ENCODE measurements at places on chromosomes 5 and 9. TPM values are rescaled to one million over a fixed set of nuclear protein-coding genes. Genes with fewer than 3 reads are reported as not detected.

The CPLANE1 gene
- polyA plus RNA-seq: 29.6 TPM

The LHX3 gene
- polyA plus RNA-seq: not detected

The FKTN gene
- 28.1 TPM for polyA plus RNA-seq

The MZB1 gene
- 1.0 TPM for polyA plus RNA-seq

The DMGDH gene
- 28.4 TPM for polyA plus RNA-seq

The C5orf58 gene
- 0.11 TPM for polyA plus RNA-seq

The CACFD1 gene
- polyA plus RNA-seq: 27.3 TPM

The CORO2A gene
- 2.1 TPM for polyA plus RNA-seq

The CDKN2A gene
- not detected for polyA plus RNA-seq

The F12 gene
- polyA plus RNA-seq: 6.4 TPM

DNA sequence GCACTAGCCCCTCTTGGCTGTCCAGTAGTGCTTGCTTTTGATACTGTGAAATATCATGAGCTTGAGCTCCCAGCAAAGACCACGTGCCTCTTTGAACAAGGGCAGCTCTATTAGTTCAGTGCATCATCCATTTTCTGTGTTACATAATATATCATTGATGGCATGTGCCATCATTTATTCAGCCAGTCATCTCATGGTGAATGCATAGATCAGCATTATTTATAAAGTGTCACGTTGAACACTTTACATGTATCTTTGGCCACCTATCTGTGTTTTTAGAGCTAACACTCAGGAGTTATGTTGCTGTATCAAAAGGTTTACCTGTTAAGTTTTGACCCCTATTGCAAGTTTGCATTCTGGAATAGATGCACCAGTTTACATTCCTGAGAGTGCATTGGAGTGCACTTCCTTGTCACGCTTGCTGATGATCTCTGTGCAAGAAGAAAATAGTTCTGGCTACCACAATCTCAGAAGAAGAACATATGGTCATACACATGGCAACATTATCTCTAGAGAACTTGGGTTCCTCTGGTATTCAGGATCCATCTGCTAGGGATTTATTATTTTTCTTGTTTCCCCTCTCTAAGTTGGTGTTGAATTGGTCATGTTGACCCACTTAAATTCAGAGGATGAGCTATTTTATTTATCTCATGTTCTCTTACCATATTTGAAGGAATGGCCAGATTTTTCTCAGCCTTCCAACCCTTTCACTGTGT lies 120.9 kb downstream of the SH3GL2 start:
- DNase-seq: no peak

DNA sequence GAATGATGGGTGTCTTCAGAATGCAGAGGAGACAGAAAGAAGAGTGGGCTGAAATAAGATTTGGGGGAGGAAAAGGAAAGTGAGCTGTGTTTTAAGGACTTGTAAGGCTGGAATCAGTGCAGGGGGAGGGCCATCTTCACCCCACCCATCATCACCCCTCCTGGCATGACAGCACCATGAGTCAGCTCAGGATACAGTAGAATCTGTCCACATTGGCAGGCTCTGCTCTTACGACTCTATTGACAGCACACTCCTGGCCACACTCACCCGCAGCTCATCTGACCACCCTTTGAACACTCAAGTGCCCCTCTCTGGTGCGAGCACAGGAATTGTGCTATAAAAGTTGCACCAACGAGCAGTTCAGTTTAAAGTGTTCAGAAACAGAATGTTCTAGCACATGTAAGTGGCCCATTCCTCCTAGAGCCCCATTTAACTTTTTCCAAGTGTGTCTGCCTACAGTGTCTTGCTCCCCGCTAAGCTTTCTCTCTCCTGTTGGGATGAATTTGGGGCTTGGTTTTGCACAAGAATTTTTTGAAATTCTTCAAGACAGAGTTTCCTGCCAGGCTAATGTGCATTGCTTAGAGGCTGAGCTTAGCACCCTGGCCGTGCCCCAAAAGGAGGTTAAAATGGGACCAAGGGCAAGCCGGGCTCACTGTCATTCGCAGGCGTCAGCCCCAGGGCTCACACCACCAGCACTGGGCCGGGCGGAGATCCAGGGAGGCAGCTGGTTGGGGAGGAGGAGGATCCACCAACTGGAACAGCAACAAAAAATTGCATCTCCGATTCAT lies 12.0 kb downstream of the ADRA1B start:
- no peak for DNase-seq

DNA sequence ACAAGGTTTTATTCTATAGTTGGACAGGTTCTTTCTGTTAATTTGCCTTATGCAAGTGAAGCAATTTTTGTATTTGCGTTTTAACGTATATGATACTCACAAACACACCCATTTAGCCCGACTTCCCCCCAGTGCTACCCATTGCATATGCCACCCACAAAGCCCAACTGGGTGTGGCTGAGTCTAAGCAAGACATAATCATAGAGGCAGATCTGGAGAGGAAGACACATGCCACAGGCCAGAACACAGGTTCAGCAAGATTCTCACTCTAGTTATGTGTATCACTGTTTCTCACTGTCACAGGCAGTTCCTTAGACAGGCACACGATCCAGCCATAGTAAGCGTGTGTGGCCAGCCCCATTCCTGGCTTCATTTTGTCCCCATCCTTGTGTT lies 29.0 kb upstream of the PUM3 start:
- DNase-seq: no peak

- DNase-seq: no peak
Measured at GRCh38 chr5:27727254-27727653, 688.9 kb upstream of the CDH9 start.

- no peak for DNase-seq
Measured at GRCh38 chr5:116613445-116613844, 38.8 kb upstream of the SEMA6A start.

GRCh38 chr5:151904127-151904526 lies 20.5 kb downstream of the GLRA1 start:
- DNase-seq: no peak

GRCh38 chr5:61686491-61687257 lies 354.6 kb downstream of the ZSWIM6 start:
- DNase-seq: no peak

DNA sequence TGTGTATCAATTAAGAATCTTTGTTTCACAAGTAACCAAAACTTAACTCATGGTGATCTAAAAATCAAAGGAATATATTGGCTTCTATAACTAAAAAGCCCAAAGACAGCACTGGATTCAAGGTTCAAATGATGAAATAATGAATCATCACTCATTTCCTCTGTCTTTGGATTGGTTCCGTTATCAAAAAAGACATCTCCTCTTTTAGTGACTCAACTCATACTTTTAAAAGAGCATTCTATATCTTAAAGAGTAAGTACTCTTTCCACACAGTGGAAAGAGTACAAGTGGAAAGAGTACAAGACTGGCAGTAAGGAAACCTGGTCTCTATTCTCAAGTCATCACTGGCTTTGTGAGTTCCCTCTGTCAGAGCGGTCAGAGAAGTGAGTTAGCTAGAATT lies 141.4 kb upstream of the NMUR2 start:
- no peak for DNase-seq

DNA sequence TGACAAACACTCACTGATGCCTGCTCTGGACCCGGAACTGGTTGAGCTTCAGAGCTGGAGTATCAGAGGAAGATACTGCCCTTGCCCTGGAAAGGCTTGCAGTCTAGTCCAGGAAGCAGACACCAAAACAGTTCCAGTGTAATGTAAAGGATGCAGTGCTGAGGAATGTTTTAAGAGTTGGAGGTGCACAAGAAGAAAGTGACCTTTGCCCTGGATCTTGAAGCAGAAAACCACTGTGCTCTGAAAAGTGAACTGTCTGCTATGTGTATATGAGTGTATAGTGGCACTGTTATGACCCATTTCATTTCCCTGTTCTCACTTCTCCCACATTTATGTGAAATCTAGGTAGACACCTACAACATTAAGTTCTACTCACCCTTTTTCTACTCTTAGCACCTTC lies 2.1 kb downstream of the ZNF346 start:
- DNase-seq: no peak

- DNase-seq: no peak
Measured at GRCh38 chr5:81717860-81718259, 33.0 kb downstream of the SSBP2 start.

- no peak for DNase-seq
Measured at GRCh38 chr5:15748266-15748665, 248.3 kb downstream of the FBXL7 start.

GRCh38 chr5:68054638-68055037 lies 160.9 kb upstream of the PIK3R1 start:
- no peak for DNase-seq

DNA sequence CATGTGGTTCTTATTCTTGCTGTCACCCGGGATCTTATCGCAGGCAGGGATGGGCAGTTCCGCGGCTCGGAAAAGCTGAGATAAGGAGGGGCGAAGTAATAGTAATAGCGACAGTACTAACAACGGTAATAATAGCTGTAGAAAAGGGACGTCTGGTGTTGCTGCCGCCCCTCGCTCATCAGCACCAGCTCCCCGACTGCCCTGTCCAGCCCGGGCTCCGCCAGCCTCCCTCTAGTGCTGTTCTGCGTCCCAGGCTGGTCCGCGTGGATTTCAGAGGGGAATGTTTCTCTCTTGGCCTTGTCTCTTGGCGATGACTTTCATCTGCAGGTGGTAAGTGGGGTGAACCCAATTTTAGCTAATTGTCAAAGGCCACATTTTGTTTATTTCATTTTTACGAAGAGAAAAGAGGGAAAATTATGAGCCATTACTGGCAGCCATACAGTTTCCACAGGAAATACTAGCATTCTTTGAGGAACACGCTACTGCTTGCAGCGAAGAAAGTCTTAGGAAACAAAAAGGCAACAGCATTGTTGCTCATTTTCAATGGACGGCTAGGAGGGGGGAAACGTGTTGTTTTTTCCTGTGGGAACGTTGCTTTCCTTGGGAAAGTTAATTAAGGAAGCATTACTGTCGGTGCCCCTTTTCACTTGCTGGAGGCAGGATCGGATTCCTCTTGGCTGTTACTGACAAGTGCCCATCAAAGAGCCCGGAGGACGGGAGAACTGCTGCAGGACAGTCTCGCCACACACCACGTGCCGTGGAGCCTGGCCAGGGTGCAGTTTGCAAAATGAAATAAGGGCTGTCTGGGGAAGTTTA lies 762 bp downstream of the SNCAIP start:
- no peak for DNase-seq

GRCh38 chr5:13766236-13766635 lies 178.3 kb downstream of the DNAH5 start:
- no peak for DNase-seq

- no peak for DNase-seq
Measured at GRCh38 chr5:180291234-180291940, 496 bp downstream of the MAPK9 start.

DNA sequence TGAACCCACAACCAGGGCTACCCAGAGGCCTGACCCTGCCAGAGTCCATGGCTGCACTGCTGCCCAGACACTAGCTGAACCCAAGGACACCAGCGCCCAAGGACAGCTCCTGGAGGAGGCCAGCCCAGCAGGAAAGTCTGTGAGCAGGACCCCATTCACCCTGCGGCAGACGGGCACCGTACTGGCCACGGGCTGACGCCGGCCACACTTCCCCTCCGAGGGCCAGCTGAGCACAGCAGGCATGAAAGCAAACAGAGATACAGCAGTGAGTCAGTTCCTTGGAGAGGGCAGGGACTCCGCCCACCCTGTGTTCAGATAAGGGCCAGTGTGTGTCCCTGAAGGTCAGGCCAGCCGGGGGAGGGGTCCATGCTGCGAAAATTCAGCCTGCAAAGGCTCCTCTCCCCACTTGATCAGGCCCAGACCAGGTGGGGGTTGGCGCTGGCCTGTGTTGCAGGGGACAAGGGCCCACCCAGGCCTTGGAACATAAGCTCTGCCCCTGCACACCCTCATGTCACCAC lies 3.2 kb downstream of the RNF208 start:
- DNase-seq: no peak

- DNase-seq: no peak
Measured at GRCh38 chr9:98132158-98132557, 13.1 kb upstream of the TRIM14 start.

- no peak for DNase-seq
Measured at GRCh38 chr9:136947955-136948510, 3.0 kb downstream of the C8G start.

- DNase-seq: no peak
Measured at GRCh38 chr5:76475936-76476335, 72.9 kb downstream of the IQGAP2 start.

DNA sequence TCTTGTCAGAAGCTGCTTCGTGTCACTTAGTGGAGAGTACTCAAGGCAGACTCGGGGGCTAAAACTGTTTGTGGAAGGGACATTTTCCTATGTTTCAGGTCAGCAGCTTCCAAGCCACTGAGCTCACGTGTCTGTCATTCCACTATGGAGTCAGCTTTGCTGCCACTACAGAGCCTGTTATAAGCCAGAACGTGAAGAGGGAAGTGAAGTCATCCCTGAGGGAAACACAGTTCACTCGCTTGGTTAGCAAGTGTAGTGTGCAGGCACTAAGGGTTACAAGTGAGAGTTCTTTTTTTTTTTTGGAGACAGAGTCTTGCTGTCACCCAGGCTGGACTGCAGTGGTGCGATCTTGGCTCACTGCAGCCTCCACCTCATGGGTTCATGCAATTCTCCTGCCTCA lies 24.5 kb upstream of the LTC4S start:
- DNase-seq: no peak

- DNase-seq: no peak
Measured at GRCh38 chr5:141586246-141586645, 32.6 kb downstream of the DIAPH1 start.

DNA sequence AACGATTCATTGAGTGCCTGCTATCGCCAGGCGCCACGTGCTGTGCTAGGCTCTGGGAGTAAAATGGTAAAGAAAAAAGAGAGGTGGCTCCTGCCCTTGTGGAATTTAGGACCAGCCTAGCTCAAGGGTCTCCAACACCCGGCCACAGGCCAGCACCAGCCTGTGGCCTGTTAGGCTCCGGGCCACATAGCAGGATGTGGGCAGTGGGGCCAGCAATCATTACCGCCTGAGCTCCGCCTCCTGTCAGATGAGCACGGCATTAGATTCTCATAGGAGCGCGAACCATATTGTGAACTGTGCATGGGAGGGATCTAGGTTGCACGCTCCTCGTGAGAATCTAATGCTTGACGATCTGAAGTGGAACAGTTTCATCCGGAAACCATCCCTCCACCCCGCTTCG lies 1.5 kb downstream of the RMRP start:
- DNase-seq: no peak

- no peak for DNase-seq
Measured at GRCh38 chr5:2288968-2289367, 406.2 kb upstream of the IRX4 start.

- no peak for DNase-seq
Measured at GRCh38 chr9:21392270-21392669, 7.1 kb upstream of the IFNA2 start.

GRCh38 chr5:79255786-79256557 lies 20.0 kb downstream of the JMY start:
- DNase-seq: no peak

GRCh38 chr5:59790776-59791475 lies 102.6 kb downstream of the PDE4D start:
- DNase-seq: no peak

DNA sequence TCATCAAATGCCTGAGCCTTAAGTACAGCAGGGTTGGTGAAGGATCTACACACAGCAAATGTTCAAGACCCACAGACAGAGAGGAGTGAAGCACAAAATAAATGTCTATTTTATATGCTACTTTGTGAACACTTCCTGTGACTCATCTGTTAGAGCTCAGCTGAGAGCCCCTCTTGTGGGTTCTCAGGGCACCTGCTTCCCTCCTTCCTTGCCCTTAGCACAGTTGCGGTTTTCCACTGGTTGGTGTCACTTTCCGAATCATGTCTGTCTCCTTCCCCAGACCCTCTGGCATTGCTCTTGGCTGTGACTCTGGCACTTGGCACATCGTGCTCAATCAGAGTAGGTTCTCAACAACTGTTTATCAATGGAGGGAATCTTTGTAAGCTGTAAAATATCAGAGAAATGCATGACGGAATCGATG lies 128.5 kb upstream of the STC2 start:
- no peak for DNase-seq

GRCh38 chr9:133056533-133056932 lies 5.2 kb upstream of the CEL start:
- DNase-seq: no peak

All from right renal cortex interstitium (tissue), 3 donors.